Smooth muscle cell of the brain vasculature (primary cell): ENCODE measurements at places on chromosomes 12 and 14.

DNA sequence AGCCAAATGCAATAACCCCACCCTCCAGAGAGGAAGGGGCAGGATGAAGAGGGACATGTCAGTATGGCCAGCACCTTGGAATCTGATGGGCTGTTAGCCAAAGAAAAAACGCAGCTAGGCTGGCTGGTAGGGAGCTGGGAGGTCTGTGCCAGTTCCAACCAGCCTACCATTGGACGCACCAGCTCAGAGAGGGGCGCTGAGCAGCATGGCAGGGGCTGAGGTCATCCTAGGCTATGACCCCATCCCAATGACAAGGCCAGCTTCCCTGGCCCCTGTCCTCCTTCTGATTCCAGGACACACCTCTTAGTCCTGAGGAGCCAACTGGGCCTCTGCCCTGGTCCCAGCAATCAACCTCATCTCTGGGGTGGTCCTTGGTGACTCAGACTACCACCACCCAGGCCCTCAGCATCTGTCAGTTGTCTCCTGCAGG lies 12.2 kb downstream of the ACTN1 start:
- no peak for DNase-seq

DNA sequence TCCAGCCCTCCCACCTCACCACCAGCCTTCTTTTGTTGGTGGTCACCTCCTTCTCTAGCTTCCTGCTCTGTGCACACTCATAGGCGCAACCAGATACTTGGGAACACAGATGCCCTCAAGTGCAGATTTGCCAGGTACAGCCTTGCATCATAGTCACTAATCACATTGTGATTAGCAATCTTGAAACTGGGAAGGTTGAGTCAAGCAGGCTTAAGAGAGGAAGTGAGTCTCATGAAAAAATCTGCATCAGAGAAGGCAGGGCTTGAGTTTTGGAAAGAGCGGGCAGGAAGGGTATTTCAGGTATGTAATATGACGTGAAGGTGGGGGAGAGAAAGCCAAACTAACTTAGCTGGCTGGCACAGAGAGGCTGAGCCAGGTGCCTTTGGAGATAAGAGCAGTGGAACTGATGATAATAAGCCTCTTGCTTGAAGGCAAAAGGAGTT lies 2.7 kb upstream of the RABGGTA start:
- no peak for DNase-seq

GRCh38 chr12:99985631-99986030 lies 895 bp upstream of the ANKS1B start:
- no peak for DNase-seq

DNA sequence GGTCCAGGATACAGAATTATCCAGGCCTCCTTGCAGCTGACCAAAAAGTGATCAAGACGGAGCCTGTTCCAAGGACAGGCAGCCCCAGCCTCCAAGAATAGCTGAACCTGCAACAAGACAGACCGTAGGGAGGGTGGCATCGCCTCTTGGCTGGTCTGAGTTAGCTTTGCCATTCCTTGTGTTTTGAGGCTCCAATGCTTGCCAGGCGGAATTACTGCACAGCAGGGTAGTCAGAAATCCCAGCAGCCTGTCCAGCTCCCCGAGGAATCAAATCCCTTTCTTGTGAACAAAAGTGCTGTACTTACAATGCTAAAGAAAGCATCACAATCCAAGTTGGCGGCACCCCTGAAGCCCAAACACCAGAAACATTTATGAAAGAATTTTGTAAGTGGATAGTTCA lies 246.9 kb downstream of the TMEM132C start:
- DNase-seq: no peak

- DNase-seq: no peak
Measured at GRCh38 chr12:27965966-27966365, 6.6 kb downstream of the PTHLH start.

DNA sequence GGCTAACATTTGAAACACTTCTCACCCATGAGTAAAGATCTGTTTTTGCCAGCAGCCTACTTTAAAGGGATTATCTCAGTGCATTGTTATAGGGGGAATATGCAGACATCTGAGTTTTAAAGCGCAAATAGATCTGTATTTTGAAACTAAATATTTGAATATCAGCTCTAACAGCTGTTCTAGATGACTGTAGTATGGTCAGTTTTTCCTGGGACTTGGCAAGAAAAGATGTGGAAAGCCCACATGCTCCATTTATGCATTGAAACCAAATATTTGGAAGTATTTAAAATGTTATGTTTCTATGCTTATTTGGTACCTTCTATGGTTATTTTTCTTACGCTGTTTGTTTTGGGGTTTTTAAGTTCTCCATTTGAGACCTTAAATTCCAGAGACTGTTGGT lies 41.7 kb downstream of the RIC8B start:
- DNase-seq: no peak

DNA sequence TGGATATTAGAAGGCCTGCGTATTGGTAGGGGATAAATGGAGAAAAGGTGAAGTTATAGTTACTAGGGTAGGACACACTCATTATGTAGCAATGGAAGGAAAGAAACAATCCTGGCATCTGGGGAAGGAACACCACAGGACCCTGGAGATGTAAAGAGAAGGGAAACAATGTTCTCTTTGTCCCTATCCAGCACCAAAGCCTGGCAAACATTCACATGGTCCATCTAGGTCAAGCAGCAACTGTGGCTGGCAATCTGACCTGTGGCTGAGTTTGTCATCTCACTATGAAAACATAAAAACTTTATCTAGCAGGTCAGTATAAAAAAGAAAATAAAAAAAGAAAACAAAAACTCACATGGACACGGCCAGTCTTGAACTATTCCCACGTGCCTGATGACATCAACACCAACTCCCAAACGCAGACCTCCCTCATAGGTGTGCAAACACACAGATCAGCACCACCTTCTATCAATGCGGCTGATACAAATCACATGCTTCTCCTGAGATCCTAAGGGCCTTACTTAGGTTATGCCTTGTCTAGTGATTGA lies 2.6 kb downstream of the POMT2 start:
- DNase-seq: no peak

DNA sequence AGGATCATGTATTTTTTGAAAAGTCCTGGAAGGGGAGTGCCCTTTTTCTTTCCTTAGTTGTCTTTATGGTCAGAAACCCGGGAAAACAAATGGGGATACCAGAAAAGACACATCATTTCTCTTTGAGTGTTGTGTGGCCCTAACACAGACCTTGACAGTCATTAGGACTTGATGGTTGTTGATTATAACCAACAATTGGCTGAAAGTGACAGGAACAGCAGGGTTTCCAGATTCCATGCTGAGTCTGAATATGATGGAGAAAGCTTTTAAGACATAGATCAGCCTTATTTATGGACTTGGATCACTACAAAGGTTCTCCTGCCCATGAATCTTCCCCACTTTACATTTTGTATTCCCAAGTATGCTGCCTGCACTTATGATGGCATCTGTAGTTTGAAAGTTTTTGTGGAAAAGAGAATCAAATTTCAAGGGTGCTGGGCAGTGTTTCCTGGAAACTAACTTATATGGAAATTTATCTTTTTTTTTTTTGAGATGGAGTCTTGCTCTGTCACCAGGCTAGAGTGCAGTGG lies 30.4 kb downstream of the POLR3B start:
- no peak for DNase-seq

DNA sequence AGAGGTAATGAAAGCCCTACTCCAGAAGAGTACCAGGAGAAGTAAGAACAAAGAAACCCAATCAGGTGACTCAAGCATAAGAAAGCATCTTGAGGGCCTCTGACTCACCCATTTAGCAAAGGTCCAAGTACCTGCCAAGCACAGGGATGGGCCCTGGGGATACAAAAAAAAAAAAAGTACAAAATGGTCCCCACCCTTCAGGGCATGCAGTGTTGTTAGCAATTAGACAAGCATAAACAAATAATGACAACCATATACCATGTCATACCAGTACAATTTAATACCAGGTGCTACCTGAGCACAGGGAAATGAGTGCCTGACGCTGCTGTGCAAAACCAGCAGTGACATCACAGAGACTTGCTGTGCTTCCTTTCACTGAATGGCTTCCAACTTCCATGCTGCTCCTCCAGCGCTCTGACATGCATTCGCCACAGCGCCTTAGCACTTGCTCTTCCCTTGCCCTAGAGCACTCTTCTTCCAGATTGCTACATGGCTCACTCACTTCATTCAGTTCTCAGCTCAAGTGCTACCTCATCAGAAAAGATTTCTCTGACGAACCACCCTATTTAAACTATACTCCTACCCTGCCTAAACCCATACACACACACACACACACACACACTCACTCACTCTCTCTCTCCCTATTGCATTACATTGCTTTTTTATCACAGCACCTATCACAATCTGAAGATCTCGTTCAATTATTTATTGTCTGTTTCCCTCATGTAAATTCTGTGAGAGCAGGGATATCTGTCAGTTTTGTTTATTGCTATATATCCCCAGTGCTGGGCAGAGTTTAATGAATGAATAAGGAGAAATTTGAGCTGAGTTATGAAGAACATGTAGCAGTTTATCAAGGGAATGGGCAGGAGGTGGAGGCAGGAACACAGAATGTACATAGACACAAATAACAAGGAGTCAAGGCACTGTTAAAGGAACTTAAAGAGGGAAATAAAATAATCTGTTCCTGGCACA lies 12.9 kb upstream of the EPS8 start:
- DNase-seq: no peak

GRCh38 chr14:32623300-32624093 lies 294.4 kb downstream of the AKAP6 start:
- no peak for DNase-seq

GRCh38 chr14:104888489-104889374 lies 23.7 kb downstream of the CEP170B start:
- no peak for DNase-seq

- DNase-seq: no peak
Measured at GRCh38 chr12:57006809-57007475, 596 bp upstream of the ZBTB39 start.

- DNase-seq: no peak
Measured at GRCh38 chr12:126627596-126627995, 1562.4 kb downstream of the AACS start.

DNA sequence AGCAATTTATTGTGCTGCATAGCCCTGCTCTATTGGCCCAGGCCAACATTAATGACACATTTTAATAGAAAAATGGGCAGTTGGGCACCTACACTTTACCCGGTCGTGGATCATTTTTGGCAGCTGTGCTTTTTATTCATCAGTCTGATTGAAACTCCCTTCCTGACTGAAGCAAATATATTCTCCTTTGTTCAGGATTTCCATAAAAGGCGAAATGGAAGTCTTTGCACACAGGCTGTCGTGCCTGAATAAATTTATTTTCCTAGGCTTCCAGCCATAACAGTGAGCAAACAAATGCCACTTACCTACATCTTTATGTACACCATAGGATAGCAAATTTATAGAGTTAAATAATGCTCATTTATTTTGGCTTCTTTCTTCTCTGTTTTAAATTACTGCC lies 480.7 kb upstream of the DCN start:
- DNase-seq: no peak

DNA sequence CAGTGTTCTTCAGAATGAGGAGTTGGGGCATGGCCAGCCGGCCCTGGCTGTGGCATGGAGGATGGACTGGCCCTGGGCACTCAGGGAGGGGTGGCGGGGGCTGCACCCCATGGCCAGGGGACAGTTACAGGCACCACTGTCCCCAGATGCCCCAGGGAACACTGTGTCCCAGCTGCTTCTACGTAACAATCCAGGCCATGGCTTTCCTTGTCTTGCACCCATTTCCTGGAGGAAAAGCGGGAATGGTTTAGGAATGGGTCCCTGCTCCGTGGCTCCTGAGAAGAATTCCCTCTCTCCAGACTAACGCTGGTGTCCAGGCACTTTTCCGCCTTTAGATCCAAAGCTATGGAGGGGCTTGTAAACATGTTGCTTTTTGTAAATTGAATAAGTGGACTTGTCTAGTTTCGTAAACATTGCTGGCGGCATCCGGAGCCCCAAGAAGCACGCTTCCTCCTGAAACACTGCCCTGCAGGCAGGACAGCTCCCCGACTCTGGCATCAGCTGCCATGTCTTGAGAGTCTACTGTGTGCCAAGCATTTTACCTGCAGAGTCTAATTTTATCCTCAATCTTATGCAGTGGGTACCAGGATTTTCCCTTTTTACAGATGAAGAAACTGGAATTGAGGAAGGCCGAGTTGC lies 238.3 kb downstream of the SLC41A2 start:
- no peak for DNase-seq

DNA sequence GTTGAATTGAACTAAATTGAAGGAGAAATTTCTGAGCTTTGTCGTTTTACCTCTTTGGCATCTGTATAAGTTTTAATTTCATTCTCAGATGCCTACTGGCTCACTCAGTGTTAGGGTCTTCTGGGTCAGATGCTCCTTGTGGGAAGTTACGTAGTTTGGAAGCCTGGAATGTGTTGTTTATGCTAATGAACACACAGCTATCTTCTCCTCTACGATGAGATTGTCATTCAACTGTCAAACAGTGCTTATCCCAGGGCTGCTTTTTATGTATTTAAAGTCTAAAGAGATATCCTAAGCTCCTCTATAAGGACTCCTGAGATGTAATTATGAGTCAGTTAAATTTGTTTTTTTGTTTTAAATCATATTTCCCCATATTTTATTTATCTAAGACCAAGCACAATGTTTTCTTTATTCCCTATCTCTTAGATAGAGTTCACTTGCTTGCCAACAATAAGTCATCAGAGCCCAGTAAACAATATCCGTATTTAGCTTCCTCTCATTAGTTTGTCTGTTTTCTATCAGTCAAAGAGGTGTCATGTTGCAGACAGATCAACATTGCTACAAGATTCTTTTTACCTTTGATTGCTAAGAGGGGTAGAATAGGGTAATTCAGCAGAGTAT lies 368.0 kb upstream of the PDE3A start:
- no peak for DNase-seq

GRCh38 chr12:75868501-75868900 lies 163.1 kb downstream of the PHLDA1 start:
- DNase-seq: no peak

GRCh38 chr12:14962153-14962539 lies 745 bp upstream of the ARHGDIB start:
- no peak for DNase-seq

DNA sequence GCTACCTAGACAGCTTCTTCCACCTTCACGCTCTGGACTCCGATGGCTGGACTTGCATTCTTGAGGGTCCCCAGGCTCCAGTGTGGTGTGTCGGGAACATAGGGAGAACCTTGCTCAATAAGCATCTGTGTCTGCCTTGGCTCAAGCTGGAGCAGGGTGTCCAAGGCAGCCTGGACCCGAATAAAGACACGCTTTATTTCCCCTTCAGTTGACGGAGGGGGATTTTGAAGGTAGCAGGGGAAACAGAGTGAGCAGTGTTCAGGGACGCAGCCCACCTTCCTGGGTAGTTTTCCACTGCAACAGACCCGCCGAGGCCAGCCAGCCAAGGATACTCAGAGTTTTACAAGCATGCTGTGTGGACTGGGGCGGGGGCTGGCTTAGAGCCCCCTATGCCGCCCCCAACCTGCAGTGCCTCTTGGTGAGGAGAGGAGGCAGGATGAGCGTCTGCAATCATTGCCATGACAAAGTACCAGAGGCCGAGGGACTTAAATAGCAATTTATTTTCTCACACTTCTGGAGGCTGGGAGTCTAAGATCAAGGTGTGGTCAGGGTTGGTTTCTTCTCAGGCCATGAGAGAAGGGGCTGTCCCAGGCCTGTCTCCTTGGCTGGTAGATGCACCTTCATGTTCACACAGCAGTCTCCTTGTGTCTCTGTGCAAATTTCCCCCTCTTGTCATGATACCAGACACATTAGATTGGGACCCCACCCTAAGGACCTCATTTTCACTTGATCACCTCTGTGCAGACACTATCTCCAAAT lies 201.2 kb downstream of the CHST11 start:
- no peak for DNase-seq

- no peak for DNase-seq
Measured at GRCh38 chr12:100995771-100996170, 201.2 kb downstream of the ANO4 start.

- DNase-seq: no peak
Measured at GRCh38 chr14:90368946-90369721, 27.7 kb upstream of the CALM1 start.

- DNase-seq: no peak
Measured at GRCh38 chr12:132476421-132476820, 13.5 kb upstream of the FBRSL1 start.
